ENCODE measurements at places on chromosomes 11 and 22.

- no peak for DNase-seq
Observed at GRCh38 chr11:107931206-107931605, 3.0 kb downstream of the RAB39A start.

DNA sequence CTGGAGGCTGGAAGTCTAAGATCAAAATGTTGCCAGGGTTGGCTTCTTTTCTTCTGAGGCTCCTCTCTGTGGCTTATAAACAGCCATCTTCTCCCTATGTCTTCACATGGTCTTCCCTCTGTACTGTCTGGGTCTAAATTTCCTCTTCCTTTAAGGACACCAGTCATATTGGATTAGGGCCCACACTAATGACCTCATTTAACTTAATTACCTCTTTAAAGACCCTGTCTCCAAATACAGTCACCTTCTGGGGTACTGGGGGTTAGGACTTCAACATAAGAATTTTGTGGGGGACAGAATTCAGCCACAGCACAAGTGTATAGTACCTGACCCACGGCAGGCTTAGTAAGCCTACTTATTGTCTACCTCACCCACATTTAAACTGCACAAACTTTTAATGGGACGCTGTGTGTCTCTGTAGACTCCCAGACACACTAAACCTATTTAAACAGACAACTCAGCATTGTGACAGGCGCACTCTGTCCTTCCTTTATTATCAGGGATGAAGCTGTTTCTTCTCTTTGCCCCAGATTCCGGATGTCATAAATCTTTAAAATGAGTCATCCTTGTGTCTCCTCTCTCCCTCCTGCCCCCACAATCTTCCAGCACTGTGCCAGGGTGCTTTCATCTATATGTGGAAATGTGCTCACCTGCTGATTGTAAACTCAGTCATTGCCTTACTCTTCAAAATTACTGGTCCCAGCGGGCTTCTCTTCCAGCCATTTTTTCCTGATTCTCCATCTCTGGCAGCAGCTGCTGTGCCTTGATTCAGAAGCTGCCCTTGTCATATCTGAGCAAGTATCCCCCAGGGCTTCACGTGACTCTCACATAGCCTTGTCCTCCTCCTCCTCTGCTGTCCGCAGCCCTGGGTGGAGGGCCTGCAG, 5.4 kb upstream of the MAPK8IP1 start:
- no peak for DNase-seq

DNA sequence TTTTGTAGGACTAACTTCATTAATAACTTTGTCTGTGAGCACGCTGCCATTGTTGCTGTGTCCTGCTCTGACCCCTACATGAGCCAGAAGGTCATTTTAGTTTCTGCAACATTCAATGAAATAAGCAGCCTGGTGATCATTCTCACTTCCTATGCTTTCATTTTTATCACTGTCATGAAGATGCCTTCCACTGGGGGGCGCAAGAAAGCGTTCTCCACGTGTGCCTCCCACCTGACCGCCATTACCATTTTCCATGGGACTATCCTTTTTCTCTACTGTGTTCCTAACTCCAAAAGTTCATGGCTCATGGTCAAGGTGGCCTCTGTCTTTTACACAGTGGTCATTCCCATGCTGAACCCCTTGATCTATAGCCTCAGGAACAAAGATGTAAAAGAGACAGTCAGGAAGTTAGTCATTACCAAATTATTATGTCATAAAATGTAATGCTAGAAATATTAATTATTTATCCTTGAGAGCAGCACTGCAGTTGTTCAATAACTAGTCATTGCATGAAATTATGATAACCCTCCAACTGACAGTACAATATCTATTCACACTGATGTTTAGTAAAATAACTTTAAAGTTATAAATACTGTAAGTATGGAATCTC, 46.4 kb upstream of the OR5D13 start:
- DNase-seq = no peak

- no peak for DNase-seq
Observed at GRCh38 chr11:118222437-118222836, 2.4 kb downstream of the JAML start.

DNA sequence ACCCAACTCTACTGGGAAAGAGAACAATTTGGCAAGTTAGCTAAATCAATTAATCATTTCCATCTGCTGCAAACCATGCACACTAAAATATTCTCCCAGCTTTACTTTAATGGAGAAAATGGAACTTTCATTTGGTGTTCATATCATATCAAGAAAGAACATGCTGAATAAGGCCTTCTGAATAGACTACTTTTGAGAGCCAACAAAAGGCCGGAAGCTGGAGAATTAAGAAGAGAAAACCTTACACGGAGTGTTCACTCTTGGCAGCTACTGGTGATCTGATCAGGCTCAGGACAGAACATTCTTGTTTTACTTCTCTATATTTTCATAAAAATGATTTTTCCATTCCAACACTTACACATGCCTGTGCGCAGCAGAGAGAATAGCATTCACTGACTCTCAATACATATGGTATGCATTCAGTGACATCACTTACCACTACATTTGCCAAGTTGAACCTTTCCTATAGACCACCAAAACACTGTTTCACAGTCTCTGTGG, 165.3 kb downstream of the TTC28 start:
- DNase-seq = peak; percentile 19

DNA sequence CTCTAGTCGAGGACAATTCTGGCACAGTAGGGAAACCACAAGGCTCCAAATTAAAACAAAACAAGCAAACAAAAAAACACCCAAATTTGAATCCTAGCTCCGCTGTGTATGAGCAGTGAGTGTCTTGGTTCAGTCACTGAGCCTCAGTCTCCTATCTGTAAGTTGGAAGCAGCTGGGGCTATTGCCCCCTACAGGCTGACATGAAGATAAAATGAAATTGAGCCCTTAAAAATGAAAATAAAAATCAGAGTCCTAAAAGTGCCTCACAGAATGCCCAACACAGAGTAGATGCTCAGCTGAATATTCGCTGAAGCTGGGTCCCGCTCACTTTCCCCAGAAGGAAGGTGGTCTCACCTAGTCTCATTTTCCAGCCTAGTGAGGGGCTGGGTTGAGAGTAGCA, 65.2 kb downstream of the PDE2A start:
- DNase-seq = no peak

- DNase-seq = peak; percentile 99
Observed at GRCh38 chr11:85718991-85719807, 33.2 kb upstream of the CCDC89 start.

DNA sequence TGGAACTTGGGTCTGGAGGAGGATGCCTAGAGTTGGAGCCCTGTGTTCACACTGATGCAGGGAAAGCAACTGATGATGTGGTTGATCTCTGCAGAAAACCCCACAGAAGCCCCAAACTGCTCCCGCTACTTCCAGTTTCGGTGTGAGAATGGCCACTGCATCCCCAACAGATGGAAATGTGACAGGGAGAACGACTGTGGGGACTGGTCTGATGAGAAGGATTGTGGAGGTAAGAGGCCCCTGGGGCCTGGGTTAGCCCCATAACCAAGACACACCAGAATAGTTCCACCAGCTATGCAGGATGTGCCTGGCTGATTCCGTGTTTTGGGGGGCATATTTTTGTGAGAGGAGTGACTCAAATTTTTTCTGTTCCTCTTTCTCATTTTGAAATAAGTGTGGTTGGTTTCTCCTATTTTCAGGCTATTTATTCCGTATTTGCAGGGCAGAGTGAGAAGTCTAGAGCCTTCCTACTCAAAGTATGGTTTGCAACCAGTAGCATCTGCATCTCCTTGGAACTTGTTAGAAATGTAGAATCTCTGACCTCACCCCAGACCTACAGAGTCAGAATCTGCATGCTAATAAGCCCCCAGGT, 137.3 kb upstream of the SORL1-AS1 start:
- DNase-seq = no peak

- DNase-seq = no peak
Observed at GRCh38 chr11:64148917-64149617, 16.8 kb downstream of the MACROD1 start.

GRCh38 chr22:31340765-31341247, 5.3 kb downstream of the PATZ1 start:
- DNase-seq = no peak

DNA sequence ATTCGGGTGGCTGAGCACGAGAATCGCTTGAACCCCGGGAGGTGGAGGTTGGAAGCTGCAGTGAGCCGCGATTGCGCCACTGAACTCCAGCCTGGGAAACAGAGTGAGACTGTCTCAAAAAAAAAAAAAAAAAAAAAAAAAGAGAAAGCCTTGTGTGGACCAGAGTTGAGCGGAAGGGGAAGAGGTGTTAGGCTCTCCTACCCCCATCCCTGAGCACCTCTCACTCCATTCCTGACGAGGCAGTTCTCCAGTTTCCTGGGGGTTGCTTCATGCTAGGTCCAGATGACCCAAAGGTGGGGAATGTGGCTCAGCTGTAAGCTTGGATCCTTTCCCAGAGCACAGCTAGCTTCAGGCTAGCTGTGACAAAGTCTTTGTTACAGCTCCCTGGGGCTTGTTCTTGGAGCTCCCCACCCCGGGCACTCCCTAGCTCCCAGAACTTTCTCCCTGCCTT, 8.8 kb upstream of the DNAL4 start:
- DNase-seq = peak; percentile 83

DNA sequence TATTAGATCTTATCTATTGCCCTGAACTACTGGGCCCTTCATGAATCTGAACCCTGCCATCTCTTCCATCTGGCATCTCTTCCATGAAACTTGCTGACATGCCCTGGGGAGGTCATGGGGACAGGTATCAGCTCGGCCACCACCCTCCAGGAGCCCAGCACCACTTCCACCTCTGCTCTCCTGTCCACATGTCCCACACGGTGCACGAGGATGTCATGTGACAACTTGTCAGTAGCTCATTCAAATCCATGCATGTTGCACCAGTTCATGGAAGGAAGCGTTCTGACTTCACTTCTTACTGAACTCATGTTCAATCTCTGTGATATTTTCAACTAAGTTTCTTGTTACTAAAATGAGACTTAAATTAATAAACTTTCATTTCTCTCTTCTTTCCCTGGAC, 16.6 kb downstream of the YPEL1 start:
- no peak for DNase-seq

DNA sequence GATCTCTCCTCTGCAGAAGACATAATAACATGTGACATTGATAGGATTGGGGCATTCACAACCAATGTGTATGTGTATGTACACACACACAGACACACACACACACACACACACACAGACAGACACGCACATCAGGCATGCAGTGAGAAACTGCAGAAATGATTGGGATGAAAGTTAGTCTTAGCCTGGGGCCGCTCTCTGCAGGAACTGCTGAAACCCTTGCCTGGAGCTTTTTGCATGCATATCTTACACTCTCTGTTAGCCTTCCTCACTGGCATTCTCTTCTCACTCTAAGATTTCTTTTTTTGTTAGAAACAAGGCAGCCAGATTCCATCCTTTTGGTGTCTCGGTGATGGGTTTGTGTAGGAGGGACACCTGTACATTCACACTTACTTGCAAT, 337.9 kb downstream of the NELL1 start:
- no peak for DNase-seq

- no peak for DNase-seq
Observed at GRCh38 chr11:77201991-77202841, 74.2 kb downstream of the MYO7A start.

DNA sequence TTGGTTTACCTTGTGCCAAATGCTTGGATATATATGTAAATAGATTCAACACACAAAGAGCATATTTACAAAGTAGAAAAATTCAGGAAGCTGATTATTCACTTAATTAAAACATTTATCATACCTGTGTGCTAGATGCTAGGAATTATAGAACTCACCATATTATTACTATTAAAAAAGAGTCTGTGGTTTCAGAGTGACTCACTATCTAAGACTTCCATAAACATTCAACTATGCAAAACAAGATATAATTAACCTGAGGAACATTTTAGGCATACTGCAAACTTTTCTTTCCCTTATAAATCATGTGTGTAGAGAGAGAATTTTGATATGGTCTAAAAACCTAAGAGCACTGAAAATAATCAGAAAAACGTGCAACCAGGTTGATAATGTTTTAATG, 27.3 kb downstream of the CTSC start:
- DNase-seq = no peak

- DNase-seq = no peak
Observed at GRCh38 chr11:102251423-102251822, 65.9 kb upstream of the BIRC3 start.

DNA sequence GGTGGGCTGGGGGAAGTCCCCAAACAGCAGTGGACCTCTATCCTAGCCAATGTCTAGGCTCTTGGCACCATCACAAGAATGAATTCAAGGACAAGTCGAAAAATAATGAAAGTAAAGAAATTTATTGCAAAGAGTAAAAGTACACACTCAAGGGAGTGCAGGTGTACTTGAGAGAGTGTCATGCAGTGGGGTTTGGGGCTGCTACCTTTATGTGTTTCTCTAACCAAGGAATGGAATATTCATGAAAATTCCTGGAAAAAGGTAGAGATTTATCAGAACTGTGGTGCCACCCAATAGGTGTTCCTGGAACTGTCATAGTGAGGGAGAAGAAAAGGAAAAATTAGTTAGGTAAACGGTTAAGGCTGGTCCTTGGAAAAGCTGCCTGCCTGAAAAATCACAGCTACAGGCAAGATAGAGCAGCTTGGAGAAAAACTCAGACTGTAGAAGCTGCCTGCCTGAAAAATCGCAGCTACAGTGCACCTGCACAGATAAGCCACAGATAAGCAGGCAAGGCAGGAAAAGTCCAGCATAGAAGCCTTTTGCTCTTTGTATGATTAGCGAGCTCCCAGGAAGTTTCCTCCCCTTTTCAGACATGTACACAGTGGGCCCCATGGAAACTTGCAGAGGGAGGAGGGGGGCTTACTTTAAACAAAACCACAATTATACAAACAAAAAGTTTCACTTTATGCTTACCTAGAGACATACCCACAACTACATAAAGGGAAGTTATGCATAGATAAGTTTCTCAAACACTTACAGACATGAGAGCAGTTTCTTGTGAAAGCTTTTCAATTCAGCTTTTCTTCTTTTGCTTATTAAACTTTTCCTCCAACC, 71.4 kb upstream of the B3GNT6 start:
- DNase-seq = no peak

DNA sequence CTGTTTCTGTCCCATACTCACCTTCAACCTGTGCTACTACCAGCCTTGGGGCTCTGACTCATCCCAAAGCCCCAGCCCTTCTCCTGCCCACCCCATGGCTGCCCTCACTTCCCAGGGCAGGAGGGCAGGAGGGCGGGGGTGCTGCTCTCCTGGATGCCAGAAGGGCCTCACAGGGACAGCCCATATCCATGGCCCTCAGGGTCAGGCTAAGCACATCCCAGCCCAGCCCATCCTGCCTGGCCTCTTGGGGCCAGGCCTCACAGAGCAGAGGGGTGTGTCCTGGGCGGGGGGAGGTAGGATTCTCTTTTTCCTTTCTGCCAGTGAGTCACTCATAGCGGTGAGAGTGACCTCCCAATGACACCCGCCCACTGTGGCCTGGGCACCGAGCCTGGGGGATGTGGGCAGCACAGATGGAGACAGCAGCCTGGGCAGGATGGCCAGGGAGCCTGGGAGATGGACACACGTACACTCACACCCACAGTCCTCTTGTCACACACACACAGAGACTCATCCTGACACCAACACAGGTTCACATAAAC, 2.4 kb downstream of the LTBP3 start:
- no peak for DNase-seq

- peak; percentile 87 for DNase-seq
Observed at GRCh38 chr11:72975778-72976521, 161.7 kb downstream of the ATG16L2 start.
